ENCODE measurements at places on chromosomes 1 and 21.
A peak's percentile ranks its signal among the peaks of the same experiment; 100 is the strongest.

DNA sequence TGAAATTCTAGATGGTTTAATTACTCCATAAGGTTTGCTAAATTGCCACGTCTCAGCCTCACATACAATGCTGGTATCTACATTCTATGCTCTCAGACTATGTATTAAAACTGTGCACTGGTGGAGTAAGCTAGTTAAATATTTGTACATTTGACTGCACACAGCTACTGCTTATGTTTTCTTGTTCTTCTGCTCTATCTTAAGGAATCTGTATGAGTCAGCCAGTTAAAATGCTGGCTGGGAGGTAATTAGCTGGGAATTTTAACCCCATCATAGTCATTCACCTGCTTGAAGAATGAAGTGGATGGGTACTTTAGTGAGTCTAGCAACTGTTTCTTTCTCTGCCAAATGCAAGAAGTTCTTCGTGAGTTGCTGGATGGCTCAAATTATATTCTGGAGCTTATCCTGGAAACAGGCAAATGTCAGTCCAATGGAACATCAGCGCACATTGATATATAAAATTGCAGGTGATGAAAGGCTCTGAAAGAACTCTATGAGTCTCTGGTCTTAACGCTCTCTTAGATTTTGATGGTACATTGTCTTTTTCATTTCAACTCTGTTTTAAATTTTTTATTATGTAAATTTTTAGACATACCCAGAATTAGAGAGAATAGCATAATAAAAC lies 83.4 kb downstream of the BACH1 start:
- no peak for DNase-seq

GRCh38 chr1:234942012-234942332 lies 186.7 kb downstream of the TOMM20 start:
- no peak for DNase-seq

DNA sequence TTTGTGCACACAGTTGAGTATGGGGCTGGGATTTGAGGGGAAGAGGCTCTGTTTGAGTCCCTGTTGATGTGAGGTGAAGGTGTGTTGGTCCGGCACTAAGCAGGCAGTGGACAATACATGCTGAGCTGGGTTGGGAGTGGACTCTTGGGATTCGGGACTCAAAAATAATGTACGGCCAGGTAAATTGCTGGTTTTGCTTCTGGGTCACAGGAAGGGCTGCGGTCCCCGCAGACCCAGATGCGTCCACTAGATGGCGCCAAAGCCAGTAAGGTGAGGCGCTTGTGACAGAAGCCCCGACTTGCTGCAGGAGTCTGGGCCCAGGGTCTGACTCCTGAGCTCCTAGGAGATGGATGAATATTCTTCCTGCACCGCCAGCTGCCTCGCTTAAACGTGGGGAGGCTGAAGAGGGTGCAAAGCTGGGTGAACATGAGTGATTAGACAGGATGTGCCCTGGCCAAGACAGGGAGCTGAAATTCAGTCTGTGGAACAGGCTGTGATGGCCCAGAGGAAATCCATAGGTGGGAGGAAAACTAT lies 61.4 kb downstream of the ACBD3 start:
- DNase-seq = peak; percentile 87

DNA sequence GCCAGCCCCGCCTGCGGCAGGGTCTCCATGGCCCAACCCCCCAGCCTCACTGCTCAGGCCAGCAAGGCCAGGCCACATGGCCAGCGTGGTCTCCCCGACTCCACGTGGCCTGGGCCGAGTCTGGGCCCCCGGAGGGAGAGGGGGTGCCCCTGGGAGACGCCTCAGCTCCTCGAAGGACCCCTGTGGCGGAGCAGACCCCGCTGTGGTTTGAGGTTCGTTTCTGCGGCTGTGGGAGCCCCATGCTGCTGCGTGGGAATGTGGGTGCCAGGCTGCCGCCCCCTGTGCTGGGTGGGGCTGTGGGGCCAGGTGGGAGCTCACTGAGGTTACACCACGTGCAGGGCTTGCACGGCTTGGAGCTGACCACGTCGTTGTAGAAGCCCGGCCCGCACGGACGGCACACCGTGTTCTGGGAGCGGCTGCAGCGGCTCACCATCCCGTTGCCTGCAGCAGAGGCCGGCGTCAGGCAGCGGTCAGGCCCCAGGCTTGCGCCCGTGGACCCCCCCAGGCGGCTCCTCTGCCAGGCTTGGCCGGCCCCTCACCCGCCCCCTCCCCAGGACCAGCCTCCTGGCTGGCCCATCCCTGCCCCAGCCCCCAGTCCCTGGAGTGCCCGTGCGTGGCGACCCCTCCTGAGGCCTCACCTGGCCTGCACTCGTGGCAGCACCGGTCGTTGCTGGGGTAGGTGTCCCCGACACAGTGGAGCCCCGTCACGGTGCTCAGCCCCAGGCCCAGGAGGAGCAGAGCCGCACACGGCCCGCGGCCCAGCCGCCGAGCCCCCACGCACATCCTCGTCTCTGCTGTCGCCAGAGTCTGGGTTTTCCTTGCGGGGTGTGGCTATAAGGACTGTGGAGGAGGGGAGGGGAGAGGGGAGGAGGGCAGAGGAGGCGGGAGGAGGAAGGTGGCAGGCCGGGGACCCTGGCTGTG lies at the start of gene TNFRSF4:
TNFRSF4 (minus strand) TSS at position 809 of the 921 bp plus-strand sequence; CDS start at position 783, 26 bp downstream.
- DNase-seq = no peak

GRCh38 chr1:173568483-173568882 lies 34.4 kb downstream of the SLC9C2 start:
- DNase-seq = no peak

DNA sequence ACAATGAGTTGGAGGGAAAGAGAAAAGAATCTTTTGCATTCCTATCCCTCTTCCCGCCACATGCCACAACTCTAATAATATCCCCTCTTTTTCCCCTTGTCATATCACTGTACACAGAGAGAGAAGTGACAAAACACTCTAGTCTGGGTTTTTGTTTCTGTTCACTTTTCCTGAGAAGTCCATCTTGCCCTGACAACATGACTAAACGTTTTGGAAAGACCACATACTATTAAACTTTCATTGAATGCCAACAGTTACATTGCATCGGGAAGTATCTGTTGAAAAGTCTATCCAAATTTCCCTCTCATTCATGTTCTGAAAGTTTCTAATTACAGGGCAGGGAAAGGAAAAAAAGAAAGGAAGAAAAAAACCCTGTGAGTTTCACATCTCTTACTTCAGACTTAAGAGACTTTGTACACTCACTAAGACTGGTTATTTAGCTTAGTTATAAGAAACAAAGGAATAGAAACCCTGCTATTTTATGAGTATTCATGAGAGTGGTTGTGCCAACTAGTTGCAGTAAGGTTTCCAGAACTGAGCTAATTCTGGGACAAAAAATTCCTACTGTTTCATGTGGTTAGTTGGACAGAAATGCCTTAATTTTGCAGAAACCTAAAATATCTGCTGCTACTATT lies 16.9 kb downstream of the PLA2G4A start:
- DNase-seq = no peak

- DNase-seq = no peak
These were observed 645.7 kb upstream of the PTBP2 start for GRCh38 chr1:96075704-96076455.

DNA sequence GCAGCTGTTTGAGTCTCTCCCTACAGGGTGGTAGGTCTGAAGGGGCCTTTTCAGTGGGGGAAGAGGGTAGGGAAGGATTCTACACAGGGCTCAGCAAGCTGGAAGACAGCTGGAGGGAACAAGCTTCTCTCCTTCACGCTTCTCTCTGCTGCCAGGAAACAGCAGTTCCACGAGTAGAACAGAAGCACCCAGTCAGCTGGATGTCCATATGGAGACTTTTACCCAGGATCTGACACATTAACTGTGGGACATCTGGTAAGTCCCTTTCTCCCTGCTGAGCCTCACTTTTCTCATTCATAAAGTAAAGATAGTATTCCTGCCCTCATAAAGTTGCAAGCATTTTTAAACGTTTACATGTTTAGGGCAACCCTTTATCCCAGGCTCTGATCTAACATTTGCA lies 280.3 kb downstream of the OMA1 start:
- DNase-seq = no peak

DNA sequence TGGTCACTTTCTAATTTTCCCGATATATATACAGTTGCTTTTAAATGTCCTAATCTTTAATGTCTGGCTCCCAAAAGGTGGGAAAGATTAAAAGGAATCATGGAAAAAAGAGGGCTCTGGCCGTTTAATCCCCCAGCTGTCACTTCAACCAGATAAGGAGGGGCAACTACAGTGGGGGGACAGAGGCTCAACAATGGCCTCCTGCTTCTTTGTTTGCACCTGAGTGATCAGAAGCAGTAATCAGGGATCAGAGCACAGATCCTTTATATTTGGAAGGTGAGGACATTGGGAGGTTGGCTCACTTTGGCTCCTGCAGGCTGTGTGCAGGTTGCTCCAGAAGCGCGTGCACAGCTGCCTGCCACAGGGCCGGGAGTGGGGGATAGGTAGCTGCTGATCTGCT lies 212.8 kb downstream of the FMN2 start:
- no peak for DNase-seq

DNA sequence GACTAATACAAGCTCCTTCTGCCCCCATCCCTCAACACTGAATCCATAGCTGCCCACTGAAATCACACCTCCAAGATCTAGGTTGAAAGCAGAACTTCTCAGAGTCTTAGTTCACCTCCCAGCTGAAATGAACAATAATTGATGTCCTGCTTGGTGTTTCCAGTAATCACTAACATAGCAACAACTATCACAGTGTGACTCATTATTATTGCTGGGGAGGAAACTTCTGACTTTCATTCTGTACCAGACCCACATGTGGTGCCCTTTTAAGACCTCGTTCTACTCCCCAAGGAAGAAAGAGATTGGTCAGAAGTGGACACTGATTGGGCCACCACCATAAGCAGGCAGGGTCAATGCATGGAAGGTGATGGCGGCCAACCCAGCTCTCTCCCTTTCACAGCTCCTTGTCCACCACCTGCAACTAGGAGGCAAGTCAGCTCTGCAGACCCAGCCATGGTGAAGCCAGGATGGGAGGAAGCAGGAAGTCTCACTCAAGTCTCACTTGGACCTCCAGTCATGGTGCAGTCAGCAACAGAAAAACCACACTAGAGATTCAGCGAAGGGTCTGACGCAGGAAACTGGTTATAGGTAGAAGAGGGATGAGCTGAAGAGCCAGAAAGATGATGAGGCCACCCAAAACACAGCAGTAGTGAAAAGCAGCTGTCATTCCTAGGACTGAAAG lies 720.2 kb downstream of the PTPRU start:
- no peak for DNase-seq

DNA sequence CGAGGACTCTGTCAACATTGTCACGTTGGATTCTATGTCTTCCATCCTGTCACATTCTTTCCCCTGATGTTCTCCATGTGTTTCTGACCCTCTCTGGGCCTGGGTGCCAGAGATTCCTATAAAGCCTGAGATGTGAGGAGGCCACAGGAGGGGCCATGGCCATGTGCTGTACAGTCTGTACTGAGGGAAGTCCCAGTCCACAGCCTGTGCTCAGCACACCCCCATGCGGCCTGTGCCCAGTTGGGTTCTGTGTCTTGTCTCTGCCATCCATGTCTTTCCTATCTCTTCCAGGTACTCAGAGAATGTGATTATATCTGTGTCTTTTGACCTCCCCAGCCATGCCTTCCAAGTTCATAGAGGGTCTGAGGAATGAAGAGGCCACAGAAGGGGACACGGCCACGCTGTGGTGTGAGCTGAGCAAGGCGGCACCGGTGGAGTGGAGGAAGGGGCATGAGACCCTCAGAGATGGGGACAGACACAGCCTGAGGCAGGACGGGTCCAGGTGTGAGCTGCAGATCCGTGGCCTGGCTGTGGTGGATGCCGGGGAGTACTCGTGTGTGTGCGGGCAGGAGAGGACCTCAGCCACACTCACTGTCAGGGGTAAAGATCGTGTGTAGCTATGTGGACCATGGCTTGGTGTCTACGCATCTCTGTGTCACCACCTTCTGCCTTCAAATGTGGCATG lies 86.1 kb downstream of the OBSCN start:
- DNase-seq = no peak

- DNase-seq = no peak
These were observed 49.7 kb downstream of the ODF2L start for GRCh38 chr1:86346388-86346787.

DNA sequence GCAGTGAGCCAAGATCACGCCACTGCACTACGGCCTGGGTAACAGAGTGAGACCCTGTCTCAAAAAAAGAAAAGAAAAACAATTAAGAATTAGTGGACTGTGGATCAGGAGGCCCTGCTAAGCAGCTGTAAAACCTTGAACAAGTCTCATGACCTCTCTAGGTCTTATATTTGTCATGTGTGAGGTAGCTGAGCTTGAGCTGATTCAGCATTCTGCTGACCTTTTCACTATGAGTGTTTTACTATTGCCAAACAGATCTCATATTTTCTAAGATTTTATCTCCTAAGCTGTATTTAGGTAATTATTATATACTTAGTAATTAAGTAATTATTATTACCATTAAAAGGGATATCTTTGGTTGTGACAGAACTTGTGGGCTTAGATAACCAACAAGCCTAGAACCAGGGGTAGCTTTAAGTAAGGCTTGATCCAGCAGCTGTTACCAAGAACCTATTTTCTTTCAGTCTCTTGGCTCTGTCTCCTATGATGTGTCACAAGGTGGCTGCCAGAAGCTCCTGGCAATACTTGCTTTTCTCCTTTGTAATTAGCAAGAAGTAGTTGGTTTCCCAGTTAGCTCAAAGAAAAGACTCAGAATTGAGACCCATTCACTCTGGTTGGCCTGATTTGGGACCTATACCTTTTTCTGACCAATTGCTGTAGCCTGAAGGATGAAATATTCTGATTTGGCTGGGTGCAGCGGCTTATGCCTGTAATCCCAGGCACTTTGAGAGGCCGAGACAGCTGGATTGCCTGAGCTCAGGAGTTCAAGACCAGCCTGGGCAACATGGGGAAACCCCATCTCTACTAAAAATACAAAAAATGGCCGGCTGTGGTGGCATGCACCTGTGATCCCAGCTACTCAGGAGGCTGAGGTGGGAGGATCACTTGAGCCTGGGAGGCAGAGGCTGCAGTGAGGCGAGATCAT lies 8.5 kb upstream of the ZC3H12A start:
- DNase-seq = no peak
